ENCODE measurements at places on chromosomes 1 and 21.

DNA sequence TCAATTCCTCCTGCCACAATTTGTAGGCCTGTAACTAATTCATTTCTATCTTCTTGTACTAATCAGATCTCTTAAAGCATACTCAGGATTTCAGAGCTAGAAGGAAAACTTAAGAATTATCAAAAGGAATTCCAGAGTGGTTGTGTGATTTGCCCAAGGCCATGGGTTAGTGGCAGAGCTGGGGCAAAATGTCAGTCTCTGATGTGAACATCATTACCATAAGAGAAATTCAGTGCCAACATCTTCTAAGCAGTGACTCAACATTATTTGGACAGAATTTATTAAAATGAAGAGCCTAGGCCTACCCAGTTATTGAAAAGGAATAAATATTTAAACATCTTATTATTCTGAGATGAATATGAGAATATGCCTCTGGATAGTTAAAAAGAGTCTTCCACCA is 14.5 kb downstream of the ST6GALNAC5 start:
- no peak for DNase-seq

DNA sequence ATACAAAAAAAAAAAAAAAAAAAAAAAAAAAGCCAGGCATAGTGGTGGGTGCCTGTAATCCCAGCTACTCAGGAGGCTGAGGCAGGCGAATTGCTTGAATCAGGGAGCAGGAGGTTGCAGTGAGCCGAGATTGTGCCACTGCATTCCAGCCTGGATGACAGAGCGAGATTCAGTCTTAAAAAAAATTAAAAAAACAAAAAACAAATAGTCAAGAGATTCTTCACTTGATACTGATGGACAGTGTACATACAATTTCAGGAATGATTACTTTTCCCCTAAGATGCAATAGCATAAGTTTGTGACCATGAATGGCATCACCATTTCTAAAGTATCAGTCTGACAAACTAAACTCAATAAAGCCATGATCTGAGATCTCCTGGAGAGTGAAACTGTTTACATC is 60.8 kb upstream of the IVNS1ABP start:
- no peak for DNase-seq

- no peak for DNase-seq
Measured at GRCh38 chr1:162264108-162264507, 112.5 kb downstream of the SPATA46 start.

- no peak for DNase-seq
Measured at GRCh38 chr1:109721042-109721441, 9.0 kb downstream of the GSTM5 start.

DNA sequence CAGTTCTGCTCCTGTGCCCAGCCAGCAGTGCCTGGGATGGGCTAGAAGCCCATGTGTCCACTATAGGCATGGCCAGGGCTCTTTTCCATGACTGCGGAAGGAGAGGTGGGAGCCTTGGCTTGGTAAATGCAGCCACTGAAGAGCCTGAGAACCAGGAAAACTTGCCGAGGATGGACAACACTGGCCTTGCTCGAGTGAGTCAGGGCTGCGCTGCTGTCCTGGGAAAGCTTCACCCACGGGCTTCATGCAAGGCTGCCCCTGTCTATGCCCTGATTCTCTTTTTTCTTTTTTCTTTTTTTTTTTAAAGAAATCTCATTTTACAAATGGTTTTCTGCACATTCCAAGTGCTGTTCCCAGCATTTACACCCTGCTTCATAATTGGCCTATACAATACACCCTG is 156.5 kb downstream of the CAMTA1 start:
- no peak for DNase-seq

GRCh38 chr1:246658567-246658966 is 65.6 kb upstream of the SCCPDH start:
- DNase-seq, result no peak

GRCh38 chr1:197770243-197770642 is 5.0 kb downstream of the DENND1B start:
- no peak for DNase-seq

DNA sequence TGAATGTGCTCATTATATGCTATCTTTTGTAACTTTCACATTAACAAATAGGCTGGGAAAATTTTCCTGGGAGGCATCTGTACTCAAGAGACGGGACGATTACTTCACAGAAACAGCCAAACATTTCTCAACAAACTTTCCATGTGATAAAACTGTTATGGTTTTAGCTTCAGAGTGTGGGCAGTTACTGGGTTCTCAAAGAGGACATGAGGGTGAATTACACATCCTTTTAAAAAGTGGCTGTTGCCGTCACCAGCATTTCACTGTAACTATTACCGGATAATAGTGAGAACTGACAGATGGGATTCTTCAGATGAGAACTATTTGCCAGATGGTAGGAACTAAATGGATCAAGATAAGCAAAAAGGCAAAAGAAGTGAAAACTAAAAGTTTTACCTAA is 109.1 kb downstream of the APP start:
- no peak for DNase-seq

DNA sequence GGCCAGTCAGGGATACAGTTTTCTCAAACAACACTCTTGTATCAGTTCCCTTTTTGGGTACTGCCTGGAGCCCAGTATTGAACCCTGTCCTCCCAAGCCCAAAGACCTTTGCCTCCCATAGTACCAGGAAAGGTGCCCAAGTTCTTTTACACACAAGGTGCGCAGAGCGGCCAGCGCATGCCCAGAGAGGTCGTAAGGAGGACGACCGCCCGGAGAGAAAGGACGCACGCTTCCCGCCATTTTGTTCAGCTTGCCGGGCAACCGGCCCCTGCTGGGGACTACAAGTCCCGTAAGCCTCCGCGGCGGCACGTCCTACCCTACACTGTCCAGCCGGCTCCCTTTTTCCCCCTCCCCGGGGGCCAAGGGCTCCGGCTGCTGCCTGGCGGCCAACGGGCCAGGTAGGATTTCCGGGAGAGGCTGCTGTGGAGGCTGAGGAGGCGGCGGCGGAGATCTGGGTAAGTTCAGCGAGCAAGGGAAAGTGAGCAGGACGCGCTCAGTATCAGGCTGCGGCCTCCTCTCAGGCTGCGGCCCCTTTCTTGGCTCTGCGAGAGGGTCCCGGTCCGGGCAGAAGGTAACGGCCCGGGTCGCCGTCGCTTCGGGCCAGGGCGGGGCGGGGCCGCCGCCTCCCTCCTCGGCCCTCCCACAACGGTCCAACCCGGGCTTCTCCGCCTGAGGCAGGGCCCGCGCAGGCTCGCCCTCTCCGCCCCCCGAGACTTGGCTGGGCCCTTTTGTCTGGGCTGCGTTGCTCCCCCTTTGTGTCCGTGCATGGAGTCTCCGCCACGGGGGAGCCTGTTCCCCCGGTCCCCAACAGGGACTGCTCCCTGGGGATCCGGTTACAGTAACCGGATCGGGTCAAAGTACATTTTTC is at the start of gene PHACTR4:
Gene PHACTR4, plus strand, starts transcription at position 370 of the 868 bp plus-strand sequence. CDS start 37,708 bp downstream, outside the sequence.
- peak; percentile 81 for DNase-seq

- no peak for DNase-seq
Measured at GRCh38 chr1:77984629-77985028, 5.8 kb upstream of the FUBP1 start.

- no peak for DNase-seq
Measured at GRCh38 chr1:245131026-245131393, 23.8 kb upstream of the KIF26B start.

- no peak for DNase-seq
Measured at GRCh38 chr1:239438891-239439290, 52.5 kb downstream of the CHRM3 start.

DNA sequence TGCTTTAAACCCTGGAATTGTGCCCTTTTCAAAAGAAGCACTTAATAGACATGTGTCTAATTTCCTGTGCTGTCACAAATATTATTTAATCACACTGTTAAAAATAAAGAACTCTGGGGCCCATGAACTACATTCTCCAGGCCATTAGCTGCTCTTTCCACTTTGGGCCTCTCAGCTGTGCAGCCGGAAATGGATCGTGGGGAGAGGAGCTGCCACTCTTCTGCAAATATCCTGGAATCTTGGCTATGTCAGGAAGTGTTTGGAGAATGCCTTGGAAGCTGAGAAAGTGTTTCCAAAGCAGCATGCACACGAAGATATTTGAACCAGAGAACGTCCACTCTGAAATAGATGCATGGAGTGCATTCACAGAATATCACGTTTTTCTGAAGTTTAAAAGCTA is 27.5 kb upstream of the VPS26C start:
- DNase-seq, result no peak

GRCh38 chr1:147080006-147080661 is 92.1 kb downstream of the PRKAB2 start:
- no peak for DNase-seq

DNA sequence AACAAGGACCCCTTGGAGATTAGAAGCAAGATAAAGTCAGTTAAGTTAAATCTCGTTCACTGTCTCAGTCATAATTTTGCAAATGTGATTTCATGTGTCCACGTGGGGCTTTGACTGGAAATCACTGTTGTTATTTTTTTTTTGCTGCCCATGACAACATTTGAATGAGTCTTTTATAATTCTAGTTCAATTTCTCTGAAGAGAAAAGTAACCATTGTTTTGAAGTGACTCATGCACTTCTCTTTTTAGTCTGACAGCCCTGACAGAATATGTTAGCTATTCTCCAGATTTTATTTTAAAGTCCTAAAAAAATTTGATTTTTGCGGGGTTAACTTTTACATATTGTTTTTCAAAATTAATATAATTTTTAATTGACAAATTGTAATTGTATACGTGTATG is 30.7 kb upstream of the NLRP3 start:
- DNase-seq, result no peak

GRCh38 chr1:184972315-184973055 is 1.8 kb downstream of the NIBAN1 start:
- no peak for DNase-seq

DNA sequence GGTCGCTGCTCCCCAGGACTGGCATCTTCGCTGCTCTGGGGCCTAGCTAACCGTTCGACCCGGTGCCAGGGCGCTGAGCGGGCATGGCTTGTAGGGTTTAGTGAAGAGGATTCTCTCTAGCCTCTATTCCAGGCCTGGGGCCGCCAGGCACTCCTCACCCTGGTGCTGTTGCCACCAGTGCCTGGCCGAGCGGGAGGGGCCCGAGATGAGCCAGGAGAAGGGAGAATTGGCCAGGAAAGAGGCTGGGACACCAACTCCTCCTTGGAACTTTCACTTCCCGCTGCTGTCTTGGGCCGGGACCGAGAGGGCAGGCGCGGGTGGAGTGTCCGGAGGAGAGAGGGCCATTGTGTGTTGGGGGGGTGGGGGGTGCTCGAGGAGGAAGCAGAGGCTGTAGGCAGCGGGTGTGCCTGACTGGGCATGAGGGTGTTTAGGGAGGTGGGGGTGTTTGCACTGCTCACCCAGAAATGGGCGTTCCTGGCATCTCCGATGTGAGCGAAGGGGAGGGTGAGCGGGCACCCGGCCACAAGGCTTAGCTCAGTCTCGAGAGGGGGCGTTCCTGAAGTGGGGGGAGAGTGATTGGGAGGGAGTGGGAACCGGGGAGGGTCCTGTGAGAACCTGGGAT is 772 bp downstream of the ADAM15 start:
- peak; percentile 48 for DNase-seq

DNA sequence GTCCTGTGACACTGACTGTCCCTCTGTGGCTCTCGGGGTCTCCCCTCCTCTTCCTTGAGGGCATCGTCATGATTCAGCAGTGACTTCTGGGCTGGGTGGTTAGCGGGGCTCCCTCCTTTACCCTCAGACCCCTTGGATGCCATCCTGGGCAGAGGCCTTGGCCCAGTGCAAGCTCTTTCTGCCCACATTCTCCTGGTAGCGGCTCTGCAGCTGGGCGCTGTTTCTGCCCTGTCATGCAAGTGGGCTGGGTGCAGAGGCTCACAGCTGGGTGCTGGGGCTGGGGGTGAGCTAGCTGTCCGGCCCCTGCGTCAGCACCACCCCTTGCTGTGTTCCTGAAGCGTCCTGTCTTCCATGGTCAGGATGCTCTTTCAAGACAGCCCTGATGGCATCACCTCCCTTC is 158.5 kb downstream of the PCBP3 start:
- no peak for DNase-seq

DNA sequence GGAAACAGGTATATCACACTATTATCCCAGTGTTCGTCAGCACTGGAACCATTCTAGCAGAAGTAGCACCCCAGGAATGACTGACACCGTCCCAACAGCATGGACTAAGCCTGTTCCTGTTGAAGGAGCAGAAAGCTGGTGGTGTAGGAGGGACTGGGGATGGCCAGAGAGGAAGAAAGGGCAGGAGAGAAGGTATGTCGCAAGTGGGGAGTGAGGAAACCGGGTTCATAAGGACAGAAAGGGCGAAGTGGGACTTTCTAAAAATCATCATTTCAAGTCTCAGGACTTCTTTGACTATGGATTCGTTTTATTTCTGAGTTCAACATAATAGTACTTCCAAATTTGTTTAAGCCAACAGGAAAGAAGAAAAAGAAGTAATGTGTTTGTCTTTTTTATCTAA is 19.7 kb upstream of the MX1 start:
- no peak for DNase-seq

DNA sequence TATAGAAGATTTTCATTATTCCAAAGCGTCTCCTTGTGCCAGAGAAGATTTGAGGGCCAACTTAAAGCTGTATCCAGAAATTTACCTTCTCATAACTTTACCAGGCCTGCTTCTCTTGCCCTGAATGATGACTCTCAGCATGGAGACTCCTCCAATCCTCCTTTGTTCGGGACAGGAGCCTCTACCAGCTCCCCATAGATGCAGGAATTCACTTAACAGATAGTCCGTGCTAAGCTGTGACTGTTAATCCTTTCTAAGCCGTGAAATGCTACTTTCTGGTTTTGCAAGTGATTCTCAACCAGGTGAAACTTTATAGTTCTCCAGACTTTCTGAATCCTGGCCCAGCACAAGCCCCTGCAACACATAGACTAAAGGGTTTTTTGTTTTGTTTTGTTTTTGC is 31.8 kb upstream of the KCND3 start:
- no peak for DNase-seq

DNA sequence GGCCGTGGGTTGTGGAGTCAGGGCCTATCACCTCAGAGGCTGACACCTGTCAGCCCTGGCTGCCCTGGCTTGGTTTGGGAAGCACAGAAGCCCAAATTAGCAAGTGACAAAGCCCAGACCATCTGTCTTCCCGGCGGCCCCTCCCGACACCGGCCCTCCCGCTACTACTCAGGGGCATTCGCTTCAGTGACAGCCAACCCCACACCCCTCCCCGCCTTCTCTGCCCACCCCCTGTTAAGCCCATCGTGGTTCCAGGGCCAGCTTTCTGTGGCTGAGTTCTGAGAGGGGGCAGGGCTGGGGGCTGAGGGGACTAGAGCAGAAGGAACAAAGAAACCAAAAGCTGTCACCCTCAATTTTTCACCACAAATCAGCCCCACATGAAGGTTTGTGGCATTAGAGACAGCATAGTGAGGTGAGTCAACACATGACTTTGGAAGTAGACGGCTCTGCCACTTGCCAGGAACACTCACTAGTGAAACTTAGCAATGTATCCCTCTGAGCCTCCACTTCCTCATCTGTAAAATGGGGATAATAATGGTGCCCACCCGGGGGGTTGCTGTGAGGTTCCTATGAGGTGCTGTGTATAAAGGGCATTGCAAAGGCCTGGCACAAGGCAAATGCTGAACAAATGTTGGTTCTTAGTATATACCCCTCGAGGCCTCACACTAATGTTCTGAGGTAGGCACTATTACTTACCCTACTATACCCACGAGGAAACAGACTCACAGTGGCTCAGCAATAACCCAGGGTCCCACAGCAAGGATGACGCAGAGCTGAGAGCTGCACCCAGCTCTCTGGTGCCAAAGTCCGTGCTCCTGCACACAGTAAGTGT is 5.2 kb upstream of the TNNI1 start:
- no peak for DNase-seq

- DNase-seq, result no peak
Measured at GRCh38 chr1:56370513-56370912, 208.8 kb downstream of the PLPP3 start.

- DNase-seq, result no peak
Measured at GRCh38 chr21:20106368-20106767, 891.8 kb upstream of the NCAM2 start.

GRCh38 chr1:1432274-1432950 is 3.1 kb upstream of the VWA1 start:
- DNase-seq, result no peak

GRCh38 chr1:94974824-94975223 is 47.9 kb upstream of the CNN3 start:
- no peak for DNase-seq
